Smooth muscle cell of the pulmonary artery (primary cell): ENCODE measurements at places on chromosomes 13 and 19. TPM values are rescaled to one million over a fixed set of nuclear protein-coding genes. Genes with fewer than 3 reads are reported as not detected.

The B3GNT3 gene
- total RNA-seq = not detected in 2 replicates

The CCDC70 gene
- total RNA-seq = not detected in 2 replicates

The OLFM2 gene
- total RNA-seq = 5.0 and 112 TPM in 2 replicates

The LILRA2 gene
- not detected in 2 replicates for total RNA-seq

The CNN1 gene
- 25.2 and 31.1 TPM in 2 replicates for total RNA-seq

The ZNF709 gene
- 2.3 and 3.5 TPM in 2 replicates for total RNA-seq

The CBARP gene
- 2.3 and 7.7 TPM in 2 replicates for total RNA-seq

The AXL gene
- total RNA-seq = 378 and 448 TPM in 2 replicates

The C5AR2 gene
- total RNA-seq = 0.07 and 0.17 TPM in 2 replicates

The SWSAP1 gene
- total RNA-seq = 0.50 and 0.65 TPM in 2 replicates

The LGALS4 gene
- not detected in 2 replicates for total RNA-seq

The LINGO3 gene
- not detected in 2 replicates for total RNA-seq

The UBE2L5 gene
- 0.07 TPM in 1 of 2 replicates, not detected in the other for total RNA-seq

The PPM1N gene
- 1.0 and 1.6 TPM in 2 replicates for total RNA-seq
